Caki2 (cell line): ENCODE measurements at places on chromosomes 1 and 21.

DNA sequence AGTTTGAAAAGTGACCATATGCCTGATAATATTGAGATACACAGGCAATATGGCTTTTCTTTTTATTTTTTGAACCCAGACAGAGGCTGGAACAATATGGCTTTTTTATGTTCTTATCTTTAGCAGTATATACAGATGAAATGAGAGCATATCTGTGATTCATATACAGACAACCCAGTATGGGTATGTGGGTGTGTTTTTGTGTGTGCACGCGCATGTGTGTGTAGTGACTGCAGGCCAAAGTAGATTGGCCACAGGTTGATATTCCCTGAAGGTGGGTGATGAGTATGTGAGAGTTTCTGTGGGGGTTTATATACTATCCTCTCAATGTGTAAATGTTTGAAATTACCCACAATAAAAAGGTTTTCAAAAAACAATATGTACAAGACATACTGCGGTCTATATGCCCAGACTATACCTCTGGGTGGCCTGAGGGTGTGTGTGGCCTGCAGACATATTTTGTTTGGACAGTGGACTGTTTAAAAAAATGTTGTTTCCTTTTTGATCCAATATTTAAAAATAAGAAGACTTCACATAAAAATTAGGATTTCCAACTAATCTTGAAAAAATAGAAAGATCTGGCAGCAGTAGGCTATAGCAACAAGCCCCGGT, 26.3 kb upstream of the TIAM1 start:
- no peak for DNase-seq

DNA sequence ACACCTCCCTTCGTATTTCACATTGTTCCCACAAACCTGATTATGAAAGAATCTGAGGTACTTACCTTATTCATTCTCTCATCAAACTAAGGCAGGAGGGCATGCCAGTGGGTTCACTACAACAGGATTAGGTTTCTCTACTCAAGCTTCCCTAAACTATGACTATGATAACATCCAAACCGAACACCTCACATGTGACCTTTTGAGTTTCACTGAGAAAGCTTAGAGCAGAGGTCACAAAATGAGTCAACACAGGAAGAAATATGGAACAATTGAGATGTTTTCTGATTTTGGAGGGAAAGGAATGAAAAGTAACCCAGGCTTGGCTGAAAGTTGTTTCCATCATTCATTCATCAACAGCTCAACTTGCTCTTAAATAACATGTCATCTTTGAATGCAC, 24.1 kb downstream of the UBR4 start:
- DNase-seq: no peak

DNA sequence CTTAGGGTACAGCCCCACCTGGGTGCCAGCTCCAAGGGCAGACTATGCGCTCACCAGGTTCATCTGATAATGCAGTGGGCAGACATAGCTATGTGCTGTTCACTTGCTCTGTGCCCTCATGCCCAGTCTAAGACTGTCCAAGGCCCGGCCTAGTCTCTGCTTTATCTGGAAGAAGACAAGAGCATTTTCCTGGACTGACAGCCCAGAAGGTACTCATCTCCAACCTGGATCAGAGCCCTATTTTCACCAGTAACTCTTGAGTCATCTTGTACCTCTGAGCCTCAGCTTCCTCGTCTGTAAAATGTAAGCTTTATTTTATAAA, 28.5 kb upstream of the LRRC8C start:
- DNase-seq: no peak

GRCh38 chr1:226725897-226726267, 13.2 kb downstream of the ITPKB start:
- no peak for DNase-seq

DNA sequence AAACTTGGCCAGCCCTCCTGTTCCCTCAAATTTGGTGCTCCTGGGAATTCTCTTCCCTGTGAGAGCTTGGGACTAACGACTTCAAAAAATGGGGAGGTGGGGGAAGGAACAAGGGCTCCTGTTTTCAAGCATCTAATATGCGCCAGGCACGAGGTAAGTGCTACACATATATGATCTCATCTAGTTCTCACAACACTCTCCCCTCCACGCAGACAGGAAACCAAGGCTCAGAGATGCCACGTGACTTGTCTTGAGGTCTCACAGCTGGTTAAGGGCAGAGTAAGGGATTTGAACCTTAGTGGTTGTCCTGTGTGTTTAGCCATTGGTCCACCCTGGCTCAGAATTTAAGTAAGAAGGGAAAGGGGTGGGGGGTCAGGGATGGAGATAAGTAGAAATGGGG, 125.9 kb downstream of the DMRTB1 start:
- DNase-seq: no peak

DNA sequence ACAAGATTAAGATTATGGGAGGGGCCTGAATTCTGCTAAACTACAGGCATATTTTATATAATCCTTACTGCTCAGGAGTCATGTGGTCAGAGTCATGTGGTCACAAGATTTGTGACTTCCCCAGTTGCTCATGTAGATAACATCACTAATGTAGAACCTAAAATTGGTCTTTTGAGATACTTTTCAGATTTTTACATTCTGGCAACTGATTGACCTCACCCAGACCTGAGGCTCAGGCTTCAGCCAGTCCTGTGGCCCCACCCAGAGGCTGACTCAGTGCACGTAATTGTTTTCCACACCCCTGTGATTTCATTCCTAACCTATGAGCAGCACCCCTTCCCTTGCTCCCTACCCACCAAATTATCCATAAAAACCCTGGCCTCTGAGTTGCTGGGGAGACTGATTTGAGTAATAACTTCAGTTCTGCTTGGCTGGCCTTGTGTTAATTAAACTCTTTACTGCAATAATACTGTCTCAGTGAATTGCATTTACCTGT, 41.7 kb upstream of the ZNF326 start:
- peak; percentile 94 for DNase-seq

DNA sequence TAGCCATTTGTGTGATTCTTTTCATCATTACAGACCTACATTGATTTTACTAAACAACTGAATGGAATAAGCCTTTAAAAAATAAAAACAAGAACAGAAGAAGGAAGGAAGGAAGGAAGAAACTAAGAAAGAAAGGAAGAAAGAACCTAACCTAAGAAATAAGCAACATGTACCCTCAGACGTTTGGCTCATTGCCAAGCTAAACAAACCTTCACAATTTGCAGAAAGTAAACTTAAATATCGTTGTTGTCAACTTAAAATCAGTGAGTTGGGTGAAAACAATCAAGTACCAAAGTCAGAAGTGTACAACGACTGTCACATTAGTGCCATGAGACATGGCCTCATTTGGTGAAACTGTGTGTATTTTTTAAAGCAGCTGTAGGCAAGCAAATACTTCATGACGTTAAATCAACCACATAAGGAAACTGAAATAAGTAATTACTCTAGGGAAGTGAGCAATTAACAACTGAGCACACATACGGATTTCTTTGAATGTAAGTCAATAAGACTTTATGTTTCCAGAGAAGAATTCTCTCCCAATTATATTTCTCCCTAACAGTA, 313.1 kb upstream of the TMPRSS15 start:
- peak; percentile 14 for DNase-seq

DNA sequence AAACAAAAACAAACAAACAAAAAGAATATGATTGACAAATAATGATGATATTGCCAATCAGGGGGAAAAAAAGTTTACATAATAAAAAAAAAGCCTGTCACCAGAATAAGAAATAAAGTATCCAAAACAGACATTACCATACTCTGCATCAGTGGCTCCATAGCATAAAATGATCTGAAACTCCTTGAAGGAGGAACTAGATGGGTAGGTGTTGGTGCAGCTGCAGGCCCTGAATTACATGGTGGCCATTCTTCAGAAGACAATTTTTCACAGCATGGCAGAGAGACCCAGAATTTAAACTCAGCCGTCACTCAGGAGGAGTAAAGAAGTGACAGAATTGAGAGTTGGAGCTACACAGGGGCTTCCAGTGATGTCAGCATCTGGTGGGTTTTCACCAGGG, 60.2 kb downstream of the GLUL start:
- DNase-seq: no peak

DNA sequence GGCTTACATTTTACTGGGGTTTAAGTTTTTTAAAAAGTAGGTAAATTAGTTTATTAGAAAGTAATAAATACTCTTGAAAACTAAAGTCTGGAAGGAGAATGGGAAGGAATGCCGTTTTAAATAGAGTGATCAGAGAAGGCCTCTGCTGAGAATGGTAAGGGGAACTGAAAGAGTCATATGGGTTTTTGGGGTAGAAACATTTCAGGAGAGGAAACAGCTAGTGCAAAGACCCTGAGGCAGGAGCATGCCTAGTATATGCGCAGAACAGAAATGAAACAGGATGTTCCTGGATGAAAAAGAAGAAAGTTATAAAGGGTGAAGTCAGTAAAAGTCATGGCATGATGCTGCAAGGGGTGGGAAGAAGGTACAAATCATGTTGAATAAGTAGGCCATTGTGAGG, 38.9 kb downstream of the ZC3H11B start:
- no peak for DNase-seq

GRCh38 chr1:41447995-41448770, 36.3 kb downstream of the EDN2 start:
- no peak for DNase-seq

DNA sequence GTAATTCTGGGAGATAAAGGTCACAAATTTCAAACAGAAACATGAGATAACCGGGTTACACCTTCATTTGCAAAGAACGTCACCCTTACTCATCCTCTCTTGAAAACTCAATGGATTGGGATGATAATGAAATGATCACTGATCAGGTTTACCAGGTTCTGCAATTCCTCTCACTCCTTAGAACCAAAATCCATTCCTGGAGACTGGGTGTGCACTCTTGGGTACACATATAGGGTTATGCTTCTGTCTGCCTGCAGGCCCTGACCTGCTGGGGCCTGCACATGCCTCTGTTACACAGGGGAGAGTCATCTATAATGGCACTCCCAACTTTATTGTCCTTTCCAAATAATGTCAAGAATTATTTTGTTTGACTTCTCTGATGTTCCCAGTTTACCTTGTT, 8.3 kb downstream of the SUSD4 start:
- DNase-seq: no peak

- DNase-seq: no peak
Measured at GRCh38 chr1:115668579-115668978, 26.8 kb downstream of the VANGL1 start.

- DNase-seq: peak; percentile 70
Measured at GRCh38 chr1:12143631-12144155, 23.1 kb upstream of the TNFRSF1B start.

DNA sequence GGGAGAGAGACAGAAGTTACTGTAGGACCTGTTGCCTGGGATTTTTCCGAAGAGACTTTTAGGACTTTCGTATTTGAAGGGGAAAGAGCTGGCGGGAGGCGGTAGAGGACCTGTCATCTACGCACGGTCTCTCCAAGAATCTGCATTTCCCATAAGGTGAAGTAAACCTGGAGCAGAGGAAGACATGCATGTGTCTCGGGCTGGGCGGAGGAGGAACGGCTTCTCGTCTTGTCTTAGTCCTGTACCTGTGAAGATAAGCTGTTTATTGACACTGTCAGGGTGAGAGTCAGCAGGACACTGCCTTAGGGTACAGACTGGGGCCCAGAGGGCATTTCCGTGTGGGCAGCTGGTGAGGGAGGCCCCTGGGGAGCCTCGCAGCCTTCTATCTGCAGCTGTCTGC, 123.4 kb upstream of the COL6A1 start:
- DNase-seq: no peak
